ENCODE measurements at places on chromosomes 12 and 14. TPM values are rescaled to one million over a fixed set of nuclear protein-coding genes. Genes with fewer than 3 reads are reported as not detected.

KRT6C gene
- total RNA-seq, result not detected

SMCO3 gene
- not detected for total RNA-seq

MARCHF9 gene
- total RNA-seq, result 12.3 TPM

DLST gene
- total RNA-seq, result 30.7 TPM

GDF3 gene
- not detected for total RNA-seq

CELA1 gene
- not detected for total RNA-seq

TOMM20L gene
- not detected for total RNA-seq

TMTC1 gene
- 8.9 TPM for total RNA-seq

FAM186B gene
- total RNA-seq, result not detected

DUSP16 gene
- 10.6 TPM for total RNA-seq

TAS2R9 gene
- total RNA-seq, result 0.25 TPM

USP44 gene
- 3.4 TPM for total RNA-seq

REC8 gene
- 15.2 TPM for total RNA-seq

C3AR1 gene
- total RNA-seq, result 0.49 TPM

TMEM229B gene
- total RNA-seq, result 22.6 TPM

E2F7 gene
- 1.5 TPM for total RNA-seq

ATF7IP gene
- total RNA-seq, result 62.7 TPM

CABP1 gene
- 1.5 TPM for total RNA-seq

SLC25A29 gene
- 42.8 TPM for total RNA-seq

LMNTD1 gene
- total RNA-seq, result 1.2 TPM

KRT3 gene
- not detected for total RNA-seq

CAPZA3 gene
- not detected for total RNA-seq

DDX55 gene
- 16.7 TPM for total RNA-seq

CKB gene
- 249 TPM for total RNA-seq

CCDC177 gene
- 4.2 TPM for total RNA-seq

ADAM21 gene
- not detected for total RNA-seq

PCBP2 gene
- total RNA-seq, result 259 TPM

CIT gene
- 9.3 TPM for total RNA-seq

IFNG-AS1 gene
- not detected for total RNA-seq

CCDC197 gene
- total RNA-seq, result not detected

A2ML1 gene
- 0.98 TPM for total RNA-seq

SIRT4 gene
- 3.9 TPM for total RNA-seq
